Placental pericyte (primary cell): ENCODE measurements at places on chromosomes 16 and 17. TPM values are rescaled to one million over a fixed set of nuclear protein-coding genes. Genes with fewer than 3 reads are reported as not detected.

Gene NLRC3
- not detected in 2 replicates for total RNA-seq

Gene POLR2C
- 103 and 153 TPM in 2 replicates for total RNA-seq

Gene HOXB4
- total RNA-seq: under 0.01 and 0.57 TPM in 2 replicates

Gene TVP23B
- 64.7 and 84.7 TPM in 2 replicates for total RNA-seq

Gene ATP2C2
- total RNA-seq: not detected in 2 replicates
